ENCODE measurements at places on chromosomes 3 and 15. TPM values are rescaled to one million over a fixed set of nuclear protein-coding genes. Genes with fewer than 3 reads are reported as not detected.

Gene TIGIT
- 4.2 TPM for total RNA-seq

Gene EIF2B5
- total RNA-seq: 53.6 TPM

GRCh38 chr15:34693053-34693744 is 61.6 kb downstream of the GJD2 start:
- no peak overlapping the region for H3K27ac ChIP-seq
- peaks cover 17% of the 10 kb centered on the region for H3K27me3 ChIP-seq
- no peak overlapping the region for H3K4me3 ChIP-seq
- H3K4me1 ChIP-seq: no peaks in the 10 kb centered on the region
- DNase-seq: no peak

GRCh38 chr15:34853001-34853758 is 57.8 kb upstream of the ACTC1 start:
- no peaks in the 10 kb centered on the region for H3K4me1 ChIP-seq
- no peaks in the 10 kb centered on the region for H3K27me3 ChIP-seq
